ENCODE measurements at places on chromosomes 13 and 19. TPM values are rescaled to one million over a fixed set of nuclear protein-coding genes. Genes with fewer than 3 reads are reported as not detected.

CHMP2A gene
- total RNA-seq = 86.5 TPM

DNA sequence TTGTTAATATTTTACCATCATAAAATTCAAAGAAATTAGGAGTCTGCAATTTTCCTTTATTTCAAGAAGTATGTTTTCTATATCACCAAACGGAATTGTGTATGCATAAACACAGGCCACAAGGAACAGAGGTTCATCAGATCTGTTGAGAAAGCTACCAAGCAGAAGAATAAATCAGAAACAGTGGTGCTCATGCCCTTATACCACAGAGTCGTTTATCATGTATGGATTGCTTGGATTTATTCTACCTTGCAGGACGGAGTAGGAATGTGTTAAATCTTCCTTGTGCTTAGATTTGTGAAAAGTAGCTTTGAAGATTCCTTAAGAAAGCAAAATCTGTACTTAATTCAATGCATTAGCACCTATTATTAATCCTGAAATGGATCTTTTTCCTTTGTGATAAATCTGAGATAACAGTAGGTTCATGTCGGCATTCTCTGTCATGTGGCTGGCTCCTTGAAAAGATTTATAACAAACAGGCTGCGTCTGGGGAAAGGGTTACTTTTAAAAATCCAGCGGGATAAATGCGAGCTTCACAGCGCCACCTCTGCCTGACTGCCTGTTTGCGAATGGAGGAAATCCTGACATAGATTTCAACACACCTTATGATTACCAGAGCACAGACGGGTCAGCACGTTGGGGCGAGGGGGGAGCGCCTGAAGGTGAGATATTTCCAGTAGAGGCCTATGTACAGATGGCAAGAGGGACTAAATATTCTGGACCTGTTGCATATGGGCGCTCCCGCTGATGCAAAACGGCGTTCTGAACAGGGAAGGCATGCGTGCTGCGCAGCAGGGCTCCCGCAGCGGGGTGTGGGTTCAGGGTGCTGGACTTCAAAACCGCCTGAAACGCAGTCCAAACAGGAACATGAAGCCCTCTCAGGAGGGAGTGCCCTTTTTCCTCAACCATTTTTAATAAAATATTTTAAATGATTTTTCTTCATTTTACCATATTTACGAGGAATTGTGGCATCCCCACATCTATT, 445.5 kb upstream of the SGCG start:
- DNase-seq = no peak

- DNase-seq = no peak
Observed at GRCh38 chr19:2815191-2815614, 4.5 kb upstream of the ZNF554 start.

DNA sequence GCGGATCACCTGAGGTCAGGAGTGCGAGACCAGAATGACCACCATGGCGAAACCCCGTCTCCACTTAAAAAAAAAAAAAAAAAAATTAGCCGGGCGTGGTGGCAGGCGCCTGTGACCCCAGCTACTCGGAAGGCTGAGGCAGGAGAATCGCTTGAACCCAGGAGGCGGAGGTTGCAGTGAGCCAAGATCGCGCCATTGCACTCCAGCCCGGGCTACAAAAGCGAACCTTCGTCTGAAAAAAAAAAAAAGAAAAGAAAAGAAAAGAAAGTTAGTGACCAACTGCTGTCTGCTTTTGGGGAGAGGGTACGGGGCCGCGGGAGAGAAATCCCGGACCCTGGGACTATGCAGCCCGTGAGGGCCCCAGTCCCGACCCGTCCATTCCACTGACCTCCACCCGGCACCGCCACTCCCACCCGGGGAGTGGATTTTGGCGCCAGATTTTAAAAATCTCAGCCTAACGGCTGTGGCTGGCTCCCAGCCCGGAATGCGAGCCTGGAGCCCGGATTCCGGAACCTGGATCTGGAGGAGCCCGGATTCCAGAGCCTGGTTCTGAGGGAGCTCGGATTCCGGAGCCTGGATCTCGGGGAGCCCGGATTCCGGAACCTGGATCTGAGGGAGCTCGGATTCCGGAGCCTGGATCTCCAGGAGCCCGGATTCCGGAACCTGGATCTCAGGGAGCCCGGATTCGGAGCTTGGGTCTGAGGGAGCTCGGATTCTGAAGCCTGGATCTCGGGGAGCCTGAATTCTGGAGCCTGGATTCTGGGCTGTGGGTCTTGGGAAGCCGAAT, 6.1 kb upstream of the LMNB2 start:
- no peak for DNase-seq

DNA sequence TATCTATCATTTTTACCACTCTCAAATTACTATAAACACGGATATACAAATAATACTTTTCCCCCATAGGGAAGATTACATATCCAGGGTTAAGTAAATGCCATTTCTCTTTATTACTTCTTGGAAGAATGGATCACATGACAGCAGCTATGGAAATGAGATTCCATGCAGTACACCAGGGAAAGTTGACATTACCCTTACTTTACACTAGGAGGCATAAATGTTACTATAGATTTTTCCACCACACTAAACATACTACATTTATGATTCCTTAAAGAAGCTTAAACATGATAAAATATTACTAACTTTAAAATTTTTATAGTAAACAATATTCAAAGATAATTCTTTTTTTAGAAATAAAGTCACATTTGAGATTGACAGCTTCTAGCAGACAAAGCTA, 611.4 kb downstream of the PCDH9 start:
- no peak for DNase-seq

TSSK6 gene
- total RNA-seq = 2.3 TPM

FAM124A gene
- 0.76 TPM for total RNA-seq

DNA sequence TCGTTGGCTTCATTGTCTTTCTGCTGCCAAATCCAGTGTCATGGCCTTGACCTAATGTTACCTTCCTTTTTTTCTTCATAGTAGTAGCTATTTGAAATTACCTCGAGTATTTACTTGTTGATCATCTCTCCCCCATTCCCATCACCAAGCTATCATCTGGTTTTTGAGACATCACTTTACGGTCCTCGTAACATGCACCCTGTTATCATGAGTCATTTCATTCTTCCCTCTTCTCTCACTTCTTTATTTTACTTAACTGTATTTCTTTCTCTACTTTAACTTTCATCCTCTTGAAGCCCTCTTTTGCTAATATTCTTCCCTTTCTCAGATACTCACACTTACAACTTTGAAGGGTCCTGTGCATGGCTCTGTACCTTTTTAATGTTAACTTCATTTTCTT, 31.8 kb downstream of the TPP2 start:
- DNase-seq = no peak

DNA sequence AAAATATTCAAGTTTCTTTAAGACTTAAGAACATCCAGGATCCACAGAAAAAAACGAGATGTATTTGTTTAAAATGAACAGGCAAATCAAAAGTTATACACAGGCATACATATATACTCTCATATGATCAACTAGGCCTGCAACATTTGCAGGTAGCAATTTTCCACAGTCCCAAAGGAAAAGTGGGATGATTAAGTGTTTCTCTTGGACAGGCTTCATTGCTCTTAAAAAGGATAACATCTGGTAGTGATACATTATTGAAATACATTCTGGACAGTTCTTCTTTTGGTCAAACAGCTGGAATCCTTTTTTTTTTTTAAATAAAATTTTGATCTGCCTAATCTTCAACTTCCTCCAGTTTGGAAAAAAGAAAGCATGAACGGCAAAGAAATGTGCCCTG, 114.8 kb upstream of the TDRD3 start:
- DNase-seq = no peak

- no peak for DNase-seq
Observed at GRCh38 chr13:42735010-42735409, 46.4 kb upstream of the FAM216B start.

Measured in type B pancreatic cell (in vitro differentiated cells).